ENCODE measurements at places on chromosomes 5 and 9.

DNA sequence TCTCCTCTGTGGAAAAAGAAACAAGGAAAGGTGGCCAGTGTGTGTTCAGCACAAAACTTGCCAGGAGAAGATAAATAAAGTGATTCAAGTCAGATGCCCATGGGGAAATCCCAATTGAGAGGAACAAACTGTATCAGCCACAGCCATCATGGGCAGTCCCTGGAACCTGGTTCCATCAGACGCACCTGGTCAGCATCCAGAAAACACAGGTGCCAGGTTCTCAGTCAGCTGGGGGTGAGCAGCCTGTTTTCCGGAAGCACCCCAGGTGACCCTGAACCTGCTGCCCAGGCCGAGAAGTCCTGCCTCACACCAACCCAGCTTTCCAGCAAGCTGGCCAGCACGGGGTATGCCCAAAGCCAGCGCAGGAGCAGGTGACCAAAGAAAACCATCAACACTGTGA, 30.5 kb downstream of the PTCH1 start:
- H3K27me3 ChIP-seq, result peaks cover 2% of the 10 kb centered on the region
- DNase-seq, result no peak
- H3K27ac ChIP-seq, result no peak overlapping the region
- no peaks in the 10 kb centered on the region for H3K36me3 ChIP-seq
- H3K4me1 ChIP-seq, result no peaks in the 10 kb centered on the region
- H3K4me3 ChIP-seq, result no peak overlapping the region

- H3K36me3 ChIP-seq, result no peaks in the 10 kb centered on the region
- no peak overlapping the region for H3K27ac ChIP-seq
- peaks cover 37% of the 10 kb centered on the region for H3K27me3 ChIP-seq
- no peak for DNase-seq
Measured at GRCh38 chr5:181167814-181168488, 20.6 kb downstream of the OR2V2 start.

GRCh38 chr5:176741561-176742211, 68.7 kb upstream of the UNC5A start:
- no peaks in the 10 kb centered on the region for H3K36me3 ChIP-seq
- no peak overlapping the region for H3K27ac ChIP-seq
- peaks cover 25% of the 10 kb centered on the region for H3K4me1 ChIP-seq
- no peak for DNase-seq

GRCh38 chr5:102971676-102972293, 148.2 kb downstream of the GIN1 start:
- H3K27ac ChIP-seq, result no peak overlapping the region
- H3K27me3 ChIP-seq, result no peaks in the 10 kb centered on the region
- peak; percentile 22 for DNase-seq
- peaks cover 3% of the 10 kb centered on the region for H3K36me3 ChIP-seq

- no peak overlapping the region for H3K4me3 ChIP-seq
- no peaks in the 10 kb centered on the region for H3K36me3 ChIP-seq
- no peak overlapping the region for H3K27ac ChIP-seq
- H3K4me1 ChIP-seq, result no peaks in the 10 kb centered on the region
- DNase-seq, result no peak
- H3K27me3 ChIP-seq, result no peaks in the 10 kb centered on the region
Measured at GRCh38 chr9:78614892-78615291, 318.0 kb downstream of the PSAT1 start.

DNA sequence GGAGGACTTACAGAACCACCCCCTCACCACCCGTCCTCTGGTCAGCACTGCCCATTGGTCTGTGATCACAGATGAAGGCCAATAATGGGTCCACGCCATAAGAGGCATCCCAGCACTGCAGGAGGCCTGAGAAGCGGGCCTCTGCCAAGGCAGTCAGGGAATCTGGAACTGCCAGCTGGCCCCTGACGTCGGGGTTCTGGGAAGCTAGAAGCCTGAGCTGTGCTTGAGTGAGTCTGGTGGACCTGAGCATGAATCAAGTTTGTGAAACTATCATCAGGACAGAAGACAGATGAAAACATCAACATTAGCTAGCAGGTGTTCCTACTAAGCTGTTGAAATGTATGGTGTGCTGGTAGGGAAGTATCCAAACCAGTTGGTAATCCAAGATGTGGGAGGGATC, 7.8 kb downstream of the ANGPTL2 start:
- H3K27me3 ChIP-seq, result no peaks in the 10 kb centered on the region
- H3K4me3 ChIP-seq, result no peak overlapping the region
- no peak overlapping the region for H3K27ac ChIP-seq
- no peaks in the 10 kb centered on the region for H3K36me3 ChIP-seq
- no peak for DNase-seq

- H3K4me1 ChIP-seq, result no peaks in the 10 kb centered on the region
- H3K4me3 ChIP-seq, result no peak overlapping the region
- H3K27ac ChIP-seq, result no peak overlapping the region
- H3K27me3 ChIP-seq, result no peaks in the 10 kb centered on the region
Measured at GRCh38 chr9:75604661-75605060, 285.8 kb upstream of the PCSK5 start.

DNA sequence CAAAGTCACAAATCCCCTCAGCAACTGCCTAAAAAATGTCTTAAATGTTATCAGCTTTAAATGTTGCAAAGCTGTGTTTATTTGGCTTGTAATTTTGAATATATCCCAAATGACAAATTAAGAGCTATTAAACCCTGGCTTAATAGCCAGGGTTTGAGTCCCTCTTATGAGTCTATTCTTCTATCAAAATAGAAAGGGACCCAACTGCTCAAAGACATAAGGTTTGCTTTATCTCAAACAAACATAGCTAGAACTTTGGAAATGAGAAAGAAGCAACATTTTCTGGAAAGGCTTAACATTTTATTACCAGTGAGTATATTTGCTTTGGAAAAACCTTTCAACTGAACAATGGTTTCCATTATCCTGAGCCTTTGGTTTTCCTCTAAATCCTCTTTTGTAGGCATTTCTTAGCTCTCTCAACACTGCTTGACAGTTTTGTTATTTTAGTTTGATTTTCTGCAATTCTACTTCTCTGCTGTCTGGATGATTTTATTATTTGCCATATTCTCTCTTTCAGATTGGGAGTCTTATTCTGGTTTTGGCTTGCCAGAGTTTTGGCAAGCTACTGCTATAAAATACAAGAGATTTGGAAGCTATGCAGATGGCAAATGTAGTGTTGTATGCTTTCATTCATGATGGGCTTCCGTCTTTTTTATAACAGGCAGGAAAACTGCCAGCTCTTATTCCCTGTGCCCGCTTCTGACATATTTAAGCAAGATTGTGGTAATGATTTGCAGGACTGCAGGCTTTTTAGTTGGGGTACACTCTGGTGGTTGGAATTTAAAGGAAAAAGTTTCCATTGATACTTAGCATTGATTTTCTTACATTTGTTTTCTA, 734.9 kb downstream of the DTWD2 start:
- H3K36me3 ChIP-seq, result no peaks in the 10 kb centered on the region
- no peak overlapping the region for H3K4me3 ChIP-seq
- no peaks in the 10 kb centered on the region for H3K4me1 ChIP-seq
- DNase-seq, result no peak

- peaks cover 21% of the 10 kb centered on the region for H3K4me1 ChIP-seq
- H3K27ac ChIP-seq, result no peak overlapping the region
- H3K27me3 ChIP-seq, result no peaks in the 10 kb centered on the region
- H3K4me3 ChIP-seq, result no peak overlapping the region
- no peak for DNase-seq
Measured at GRCh38 chr5:154276261-154276972, 85.9 kb downstream of the GALNT10 start.

DNA sequence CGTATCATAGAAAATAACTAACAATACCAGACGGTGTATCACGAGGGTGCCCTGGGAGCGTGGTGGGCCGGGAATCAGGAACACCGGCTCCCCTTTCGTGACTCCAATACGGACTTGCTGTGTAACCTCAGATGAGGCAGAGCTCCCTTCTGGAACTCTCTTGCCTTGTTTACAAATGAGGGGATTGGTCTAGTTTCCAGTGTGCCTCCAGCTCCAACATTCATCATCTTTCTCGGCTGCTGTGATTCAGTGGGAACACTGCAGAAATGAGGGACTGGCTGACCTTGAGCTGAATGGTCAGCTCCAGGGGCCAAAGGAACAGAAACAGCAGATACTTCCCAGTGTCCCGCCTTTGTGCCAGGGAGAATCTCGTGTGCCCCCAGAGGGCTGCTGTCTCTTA, 22.6 kb upstream of the TGFBI start:
- H3K27ac ChIP-seq, result no peak overlapping the region
- H3K4me3 ChIP-seq, result no peak overlapping the region
- no peak for DNase-seq

- no peak overlapping the region for H3K27ac ChIP-seq
- H3K36me3 ChIP-seq, result no peaks in the 10 kb centered on the region
- no peaks in the 10 kb centered on the region for H3K27me3 ChIP-seq
- no peak for DNase-seq
Measured at GRCh38 chr9:127660886-127661741, 45.7 kb upstream of the CFAP157 start.

GRCh38 chr5:114010362-114010761, 351.5 kb upstream of the KCNN2 start:
- no peaks in the 10 kb centered on the region for H3K27me3 ChIP-seq
- H3K4me3 ChIP-seq, result no peak overlapping the region
- no peaks in the 10 kb centered on the region for H3K4me1 ChIP-seq
- H3K27ac ChIP-seq, result no peak overlapping the region

DNA sequence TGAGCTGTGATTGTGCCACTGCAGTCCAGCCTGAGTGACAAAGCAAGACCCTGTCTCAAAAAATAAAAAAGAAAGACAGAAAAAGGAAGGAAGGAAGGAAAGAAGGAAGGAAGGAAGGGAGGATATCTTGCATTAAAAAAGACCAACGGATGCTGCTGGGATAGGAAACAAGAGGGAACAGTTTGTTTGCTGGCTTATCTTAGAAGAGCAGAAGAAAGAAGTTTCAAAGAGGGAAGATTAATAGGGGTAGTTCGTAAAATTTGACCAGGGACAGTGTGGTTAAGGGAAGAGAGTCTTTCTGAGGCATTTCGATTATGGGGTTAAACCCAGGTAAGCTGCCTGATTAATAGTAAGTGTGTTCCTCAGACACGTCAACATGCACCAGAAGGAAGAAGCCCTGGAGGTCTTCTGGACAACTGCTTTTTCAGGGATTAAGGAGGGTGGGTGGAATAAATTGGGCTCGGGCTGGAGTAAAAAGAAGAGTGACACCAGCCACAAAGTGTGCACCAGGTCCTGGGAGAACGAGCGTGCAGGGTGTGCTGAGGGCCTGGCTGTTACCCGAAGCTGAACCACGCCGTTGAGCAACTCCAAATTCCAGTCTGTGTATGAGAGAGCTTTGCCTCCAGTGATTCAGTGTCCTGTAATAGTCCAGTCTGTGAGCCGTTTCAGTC, 24.8 kb downstream of the FYB1 start:
- DNase-seq, result no peak
- peak overlapping the region; percentile 84 for H3K27ac ChIP-seq
- peaks cover 21% of the 10 kb centered on the region for H3K36me3 ChIP-seq

- peaks cover 12% of the 10 kb centered on the region for H3K27me3 ChIP-seq
- H3K36me3 ChIP-seq, result no peaks in the 10 kb centered on the region
- no peak overlapping the region for H3K27ac ChIP-seq
- no peak overlapping the region for H3K4me3 ChIP-seq
Measured at GRCh38 chr9:88196142-88196790, 58.0 kb upstream of the SPATA31C2 start.

GRCh38 chr9:37301042-37301853, 121.2 kb upstream of the GRHPR start:
- peak; percentile 17 for DNase-seq
- H3K27ac ChIP-seq, result no peak overlapping the region
- H3K36me3 ChIP-seq, result peaks cover 13% of the 10 kb centered on the region
- peaks cover 31% of the 10 kb centered on the region for H3K4me1 ChIP-seq

DNA sequence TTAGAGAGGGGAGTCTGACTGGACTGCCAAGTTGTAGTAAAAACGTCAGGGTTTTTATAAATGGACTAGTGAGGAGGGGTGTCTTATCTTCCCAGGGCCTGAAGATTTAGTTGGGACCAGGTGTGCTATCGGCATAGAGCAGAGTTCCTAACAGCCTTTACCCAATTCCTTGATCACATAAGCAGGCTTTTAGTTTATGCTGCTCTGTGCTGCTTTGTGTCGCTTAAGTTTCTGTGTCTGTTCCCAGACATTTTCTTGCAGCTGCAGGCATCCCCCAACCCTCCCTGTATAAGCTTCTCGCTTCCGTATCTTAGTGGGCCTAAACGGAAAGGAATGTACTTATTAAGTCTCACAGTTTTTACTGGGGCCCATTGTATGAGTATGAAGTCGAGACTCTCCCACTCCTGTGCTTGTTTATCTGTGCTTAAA, 2.6 kb upstream of the SMC5 start:
- H3K36me3 ChIP-seq, result no peaks in the 10 kb centered on the region
- H3K4me3 ChIP-seq, result no peak overlapping the region
- peaks cover 29% of the 10 kb centered on the region for H3K4me1 ChIP-seq

DNA sequence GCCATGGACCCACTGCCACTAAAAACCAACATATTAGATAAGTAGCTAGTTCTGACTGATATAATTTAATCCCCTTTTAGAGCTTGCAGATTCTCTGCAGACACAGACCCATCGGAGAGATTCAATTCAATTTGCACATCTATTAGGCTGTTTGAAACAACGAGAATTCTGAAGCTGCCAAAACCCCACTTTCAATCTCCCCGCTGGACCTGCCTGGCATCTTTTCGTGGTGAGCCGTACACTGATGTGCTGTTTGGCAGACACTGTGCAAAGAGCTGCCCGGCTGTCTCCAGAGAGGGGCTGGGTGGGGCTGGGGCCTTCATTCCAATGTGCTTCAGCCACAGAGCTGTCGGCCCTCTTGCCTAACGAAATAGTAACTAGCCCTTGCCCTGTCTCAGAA, 42.1 kb upstream of the FAM240B start:
- H3K36me3 ChIP-seq, result no peaks in the 10 kb centered on the region
- H3K27me3 ChIP-seq, result no peaks in the 10 kb centered on the region
- no peaks in the 10 kb centered on the region for H3K4me1 ChIP-seq

DNA sequence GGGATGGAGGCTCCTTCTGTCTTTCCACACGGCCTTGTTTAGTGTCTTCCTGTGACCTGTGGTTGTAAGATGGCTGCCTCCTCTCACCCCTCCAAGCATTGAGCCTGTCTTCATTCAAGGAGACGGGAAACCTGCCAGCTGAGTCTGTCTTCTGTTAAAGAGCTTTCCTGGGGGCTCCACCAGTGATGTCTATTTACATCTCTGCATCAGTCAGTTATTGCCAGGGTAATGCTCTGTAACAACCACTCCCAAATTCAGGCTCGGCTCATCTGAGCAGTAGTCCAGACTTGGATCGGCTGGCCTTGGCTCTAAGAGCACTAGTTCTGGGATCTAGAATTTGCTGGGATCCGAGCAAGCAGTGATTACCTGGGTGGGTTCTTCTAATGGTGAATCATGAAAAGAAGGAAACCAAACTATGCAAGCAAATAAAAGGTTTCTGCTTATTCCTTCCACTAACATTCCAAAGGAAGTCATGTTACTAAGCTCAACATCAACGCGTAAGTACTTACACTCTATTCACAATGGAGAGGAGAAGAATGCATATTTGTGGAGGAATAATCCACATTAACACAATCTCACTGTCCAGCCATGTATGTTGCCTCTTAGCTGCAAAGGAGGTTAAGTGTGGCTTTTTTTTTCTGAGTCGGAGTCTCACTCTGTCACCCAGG, 61.7 kb downstream of the GALNT12 start:
- H3K4me3 ChIP-seq, result no peak overlapping the region
- no peaks in the 10 kb centered on the region for H3K4me1 ChIP-seq
- H3K27me3 ChIP-seq, result peaks cover 9% of the 10 kb centered on the region
- no peaks in the 10 kb centered on the region for H3K36me3 ChIP-seq
- DNase-seq, result no peak
